ENCODE measurements at places on chromosomes 7 and 10. TPM values are rescaled to one million over a fixed set of nuclear protein-coding genes. Genes with fewer than 3 reads are reported as not detected.

The TYW1 gene
- 16.8 TPM for total RNA-seq

The MUC3A gene
- not detected for total RNA-seq

The LOXL4 gene
- 56.5 TPM for total RNA-seq

The CTAGE4 gene
- total RNA-seq: not detected

The ITIH2 gene
- total RNA-seq: not detected

DNA sequence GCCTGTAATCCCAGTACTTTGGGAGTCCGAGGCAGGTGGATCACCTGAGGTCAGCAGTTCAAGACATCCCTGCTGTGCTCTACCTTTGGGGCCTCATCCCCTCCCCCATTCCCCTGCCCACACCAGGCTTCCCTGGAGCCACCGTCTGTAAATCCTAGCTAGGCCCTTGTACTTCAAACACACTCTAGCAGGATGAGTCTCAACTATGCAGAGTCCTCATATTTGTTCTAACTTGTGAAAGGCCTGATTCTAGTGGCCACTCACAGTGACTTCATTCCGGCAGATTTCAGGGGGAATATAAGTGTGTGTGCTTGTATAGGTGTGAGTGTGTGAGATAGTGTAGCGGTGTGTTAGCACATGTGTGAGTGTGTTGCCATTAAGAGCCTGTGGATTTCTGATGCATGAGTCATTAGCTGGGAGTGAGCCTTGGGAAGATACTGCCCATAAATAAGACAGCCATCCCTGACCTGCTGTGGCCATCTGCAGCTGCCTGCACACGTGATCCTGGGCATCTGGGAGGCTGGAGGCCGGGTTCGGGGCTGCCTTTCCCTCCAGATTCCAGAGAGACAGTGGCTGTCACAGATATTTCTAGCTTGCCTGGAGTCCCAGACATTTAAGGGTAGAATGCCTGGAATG lies 1.7 kb upstream of the NEURL1 start:
- H3K4me1 ChIP-seq: peaks cover 33% of the 10 kb centered on the region
- peak overlapping the region; percentile 50 for H3K4me3 ChIP-seq
- DNase-seq: peak; percentile 95
- H3K27me3 ChIP-seq: peaks cover 24% of the 10 kb centered on the region

GRCh38 chr7:27174874-27175625 lies 930 bp upstream of the HOXA10 start:
- H3K36me3 ChIP-seq: peaks cover 65% of the 10 kb centered on the region
- peak overlapping the region; percentile 93 for H3K4me3 ChIP-seq
- DNase-seq: peak; percentile 84
- H3K4me1 ChIP-seq: peaks cover 55% of the 10 kb centered on the region
- H3K27ac ChIP-seq: peak overlapping the region; percentile 97
- H3K27me3 ChIP-seq: peaks cover 28% of the 10 kb centered on the region

DNA sequence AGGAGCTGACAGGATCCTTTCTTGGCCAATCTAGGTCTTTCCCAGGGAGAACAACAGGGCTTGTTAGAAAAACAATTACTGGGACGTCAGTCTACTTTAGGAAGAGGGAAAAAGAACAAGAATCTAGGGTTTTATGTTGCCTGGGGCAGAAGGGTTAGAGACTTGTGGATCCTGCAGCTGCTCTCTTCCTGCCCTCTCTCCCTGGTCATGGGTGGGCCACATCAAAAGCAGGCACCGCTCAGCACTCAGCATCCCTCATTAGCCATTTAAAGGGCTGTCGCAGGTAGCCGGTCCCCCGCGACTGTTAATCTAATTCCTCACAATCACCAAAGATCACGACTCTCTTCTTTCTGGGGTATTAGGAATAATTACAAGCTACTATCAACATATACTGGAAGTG lies 631.9 kb downstream of the CALN1 start:
- H3K4me1 ChIP-seq: no peaks in the 10 kb centered on the region
- no peaks in the 10 kb centered on the region for H3K27me3 ChIP-seq
- H3K36me3 ChIP-seq: no peaks in the 10 kb centered on the region
- no peak overlapping the region for H3K4me3 ChIP-seq

DNA sequence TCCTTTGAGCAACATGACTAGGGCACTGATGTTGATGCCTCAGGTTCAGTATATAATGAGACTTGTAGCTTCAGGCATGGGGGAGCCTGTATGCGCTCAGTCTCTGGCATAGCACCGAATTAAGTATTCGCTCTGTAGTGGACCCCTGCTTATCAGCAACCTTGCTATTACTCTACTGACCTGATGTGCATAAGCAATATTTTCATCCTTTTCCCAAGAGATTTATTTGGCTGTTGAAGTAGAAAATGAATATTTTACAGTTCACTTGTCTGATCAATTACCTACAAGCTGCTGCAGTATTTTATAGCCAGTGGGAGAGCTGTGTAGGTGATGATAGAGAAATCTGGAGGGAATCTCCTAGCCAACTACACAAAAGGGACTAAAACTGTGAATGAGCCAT lies 781.6 kb upstream of the PHF14 start:
- no peaks in the 10 kb centered on the region for H3K36me3 ChIP-seq
- no peak overlapping the region for H3K27ac ChIP-seq
- no peak for DNase-seq
- no peaks in the 10 kb centered on the region for H3K4me1 ChIP-seq

- H3K27ac ChIP-seq: no peak overlapping the region
- no peaks in the 10 kb centered on the region for H3K4me1 ChIP-seq
- H3K36me3 ChIP-seq: no peaks in the 10 kb centered on the region
- no peak for DNase-seq
Observed at GRCh38 chr7:152967958-152968357, 208.4 kb downstream of the ACTR3B start.

GRCh38 chr10:45239642-45240041 lies 75.8 kb downstream of the OR13A1 start:
- no peaks in the 10 kb centered on the region for H3K36me3 ChIP-seq
- peaks cover 17% of the 10 kb centered on the region for H3K27me3 ChIP-seq
- DNase-seq: peak; percentile 39
- peak overlapping the region; percentile 6 for H3K27ac ChIP-seq

GRCh38 chr10:118957966-118958365 lies 71.5 kb upstream of the NANOS1 start:
- peaks cover 26% of the 10 kb centered on the region for H3K4me1 ChIP-seq
- H3K27me3 ChIP-seq: peaks cover 32% of the 10 kb centered on the region
- no peak overlapping the region for H3K4me3 ChIP-seq
- H3K36me3 ChIP-seq: no peaks in the 10 kb centered on the region

- H3K27ac ChIP-seq: no peak overlapping the region
- H3K4me1 ChIP-seq: no peaks in the 10 kb centered on the region
- peak; percentile 75 for DNase-seq
- H3K27me3 ChIP-seq: peaks cover 16% of the 10 kb centered on the region
Observed at GRCh38 chr7:130721486-130722277, 12.3 kb downstream of the KLF14 start.

DNA sequence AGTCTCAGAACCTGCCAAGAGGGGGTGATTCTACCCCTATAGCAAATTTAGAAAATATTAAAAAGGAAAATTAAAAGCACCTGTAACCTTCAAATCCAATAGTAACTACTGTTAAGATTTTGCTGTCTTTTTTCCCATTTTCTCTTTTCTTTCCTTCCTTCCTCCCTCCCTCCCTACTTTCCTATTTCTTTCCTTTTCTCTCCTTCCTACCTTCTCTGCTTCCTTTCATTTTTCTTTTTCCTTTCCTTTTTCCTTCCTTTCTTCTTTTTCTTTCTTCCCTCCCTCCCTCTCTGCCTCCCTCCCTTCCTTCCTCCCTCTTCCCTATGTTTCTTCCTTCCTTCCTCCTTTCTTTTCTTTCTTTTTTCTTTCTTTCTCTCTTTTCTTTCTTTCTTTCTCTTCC lies 120.2 kb upstream of the KCTD7 start:
- no peaks in the 10 kb centered on the region for H3K4me1 ChIP-seq
- DNase-seq: no peak
- H3K36me3 ChIP-seq: no peaks in the 10 kb centered on the region
- H3K4me3 ChIP-seq: no peak overlapping the region

Measured in HFFc6 (cell line).